ENCODE measurements at places on chromosomes 12 and 14. TPM values are rescaled to one million over a fixed set of nuclear protein-coding genes. Genes with fewer than 3 reads are reported as not detected.
A peak's percentile ranks its signal among the peaks of the same experiment; 100 is the strongest.

DNA sequence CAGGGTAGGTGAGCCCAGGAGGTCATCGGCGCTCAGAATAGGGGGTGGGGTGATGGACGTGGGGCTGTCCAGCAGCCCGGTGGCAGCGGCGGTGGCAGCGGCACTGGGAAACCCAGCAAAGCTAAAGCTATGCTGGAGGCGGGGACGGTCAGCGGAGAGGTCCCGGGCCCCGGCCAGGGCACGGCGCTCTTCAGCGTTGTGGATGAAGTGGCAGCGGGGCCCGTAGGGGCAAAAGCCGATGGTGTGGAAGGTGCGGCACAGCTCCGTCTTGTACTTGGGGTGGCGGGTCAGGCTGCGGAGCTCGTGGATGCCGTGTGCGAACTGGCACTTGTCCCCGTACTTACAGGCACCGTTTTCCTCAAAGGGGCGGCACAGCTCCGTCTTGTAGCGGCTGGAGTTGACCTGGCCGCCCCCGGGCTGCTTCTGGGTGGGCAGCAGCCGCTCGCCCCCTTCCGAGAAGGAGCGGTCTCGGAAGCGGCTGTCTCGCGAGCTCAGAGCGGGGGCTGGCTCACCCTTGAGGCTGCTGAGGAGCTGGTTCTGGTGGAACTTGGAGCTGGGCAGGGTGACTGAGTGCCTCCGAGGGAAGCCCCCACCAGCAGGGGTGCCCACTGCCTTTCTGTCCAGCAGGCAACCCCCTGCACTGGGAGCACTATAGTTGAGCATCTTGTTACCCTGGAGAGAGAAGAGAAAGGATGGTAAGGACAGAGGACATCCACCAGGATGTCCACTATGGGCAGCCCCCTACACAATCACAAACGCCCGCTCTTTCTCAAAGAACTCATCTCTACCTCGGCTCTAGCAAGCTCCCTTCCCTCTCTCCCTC is 2.8 kb downstream of the ZFP36L1 start:
- no peak for DNase-seq

GRCh38 chr12:31868965-31869364 is 90.2 kb upstream of the RESF1 start:
- no peak for DNase-seq

DNA sequence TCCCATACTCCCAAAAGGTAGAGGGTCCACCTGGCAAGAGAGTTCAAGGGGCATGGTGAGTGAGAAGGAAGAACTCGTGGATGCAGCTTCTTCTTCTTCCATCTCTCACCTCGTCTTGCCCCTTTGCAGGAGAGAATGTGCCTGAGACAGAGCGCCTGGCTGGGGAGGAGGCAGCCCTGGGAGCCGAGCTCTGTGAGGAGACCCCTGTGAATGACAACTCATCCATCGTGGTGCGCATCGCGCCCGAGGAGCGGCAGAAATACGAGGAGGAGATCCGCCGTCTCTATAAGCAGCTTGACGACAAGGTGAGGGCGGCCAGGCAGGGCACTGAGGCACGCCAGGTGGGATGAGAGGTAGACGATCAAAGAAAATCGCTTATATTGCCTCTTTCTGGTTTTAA is 20.0 kb downstream of the KIF5A start:
- no peak for DNase-seq

Gene ATL1
- 1.3 TPM for total RNA-seq

DNA sequence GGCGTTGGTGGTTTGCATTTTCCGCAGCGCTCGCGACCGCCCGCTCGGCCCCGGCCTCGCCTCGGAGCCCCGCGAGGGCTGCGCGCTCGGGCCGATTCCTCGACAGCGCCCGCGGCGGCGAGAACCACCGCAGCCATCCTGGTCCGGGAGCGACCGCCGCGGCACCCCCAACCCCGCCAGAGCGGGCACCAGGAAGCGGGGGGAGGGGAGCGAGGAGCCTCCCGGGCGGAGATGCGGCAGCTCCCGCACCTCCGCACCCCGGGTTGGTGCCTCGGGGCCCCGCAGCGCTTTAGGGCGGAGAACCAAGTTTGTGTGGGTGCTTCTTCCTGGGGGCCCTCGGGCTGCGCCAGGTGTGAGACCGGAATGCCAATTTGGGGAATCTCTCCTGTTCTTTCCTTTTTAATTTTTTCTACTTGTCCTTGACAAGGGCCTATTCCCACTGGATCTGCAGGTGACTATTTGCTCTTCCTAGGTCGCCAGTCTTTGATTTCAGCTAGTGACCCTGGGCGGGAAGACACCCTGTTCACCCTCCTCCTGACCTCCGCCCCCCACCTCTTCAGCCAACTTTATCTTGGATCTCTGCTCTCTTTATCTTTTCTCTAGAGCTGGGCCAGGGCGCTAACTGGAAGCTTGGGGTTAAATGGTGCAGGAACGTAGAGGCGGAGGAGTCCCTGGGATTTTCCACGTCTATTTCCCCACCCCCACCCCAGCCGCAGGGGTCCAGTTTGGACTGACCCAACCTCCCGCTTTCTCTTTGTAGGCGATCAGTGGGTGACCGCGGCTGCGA is at the start of gene SOCS2:
TSS of gene SOCS2 (plus strand) at position 751 of the 787 bp plus-strand sequence. CDS start 223 bp downstream, outside the sequence.
- DNase-seq = peak; percentile 12
